ENCODE measurements at places on chromosomes 2 and 18. TPM values are rescaled to one million over a fixed set of nuclear protein-coding genes. Genes with fewer than 3 reads are reported as not detected.

The TAF1B gene
- 23.5 TPM for total RNA-seq

The MYCN gene
- total RNA-seq, result not detected

DNA sequence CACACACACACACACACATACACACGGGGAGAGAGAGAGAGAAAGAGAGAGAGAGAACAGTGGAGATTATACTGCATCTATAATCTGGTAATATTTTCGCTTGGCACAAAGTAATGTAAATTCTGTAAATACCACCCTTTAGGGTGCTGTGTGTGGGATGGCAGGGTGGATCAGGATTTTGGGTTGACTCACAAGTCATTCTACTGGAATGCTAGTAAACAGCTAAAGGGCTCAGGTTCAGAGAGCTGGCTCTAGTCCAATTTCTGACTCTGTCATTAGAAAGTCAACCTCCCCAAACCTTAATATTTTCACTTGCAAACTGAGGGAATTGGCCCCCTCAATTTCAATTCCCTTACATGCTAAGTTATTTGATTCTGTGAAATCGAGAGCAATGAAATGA, 308.3 kb downstream of the TSN start:
- H3K36me3 ChIP-seq, result no peaks in the 10 kb centered on the region
- no peak for DNase-seq

DNA sequence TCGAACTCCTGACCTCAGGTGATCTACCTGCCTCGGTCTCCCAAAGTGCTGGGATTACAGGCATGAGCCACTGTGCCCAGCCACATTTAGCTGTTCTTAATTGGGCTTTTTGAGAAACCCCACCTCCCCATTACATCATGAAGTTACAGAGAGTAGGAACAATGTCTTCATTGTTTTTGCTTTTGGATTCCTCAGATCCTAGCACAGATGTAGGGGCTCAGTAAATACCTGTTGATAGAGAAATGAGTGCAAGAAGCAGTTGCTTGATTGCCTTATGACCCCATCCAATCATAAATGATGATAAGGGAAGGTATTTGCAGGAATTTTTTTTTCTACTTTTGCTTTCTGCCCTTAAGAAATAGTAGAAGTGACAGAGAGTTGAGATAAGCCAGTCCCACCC, 25.4 kb downstream of the GREB1L start:
- no peaks in the 10 kb centered on the region for H3K4me1 ChIP-seq
- no peak for DNase-seq
- H3K4me3 ChIP-seq, result no peak overlapping the region
- H3K27ac ChIP-seq, result no peak overlapping the region
- H3K27me3 ChIP-seq, result no peaks in the 10 kb centered on the region

DNA sequence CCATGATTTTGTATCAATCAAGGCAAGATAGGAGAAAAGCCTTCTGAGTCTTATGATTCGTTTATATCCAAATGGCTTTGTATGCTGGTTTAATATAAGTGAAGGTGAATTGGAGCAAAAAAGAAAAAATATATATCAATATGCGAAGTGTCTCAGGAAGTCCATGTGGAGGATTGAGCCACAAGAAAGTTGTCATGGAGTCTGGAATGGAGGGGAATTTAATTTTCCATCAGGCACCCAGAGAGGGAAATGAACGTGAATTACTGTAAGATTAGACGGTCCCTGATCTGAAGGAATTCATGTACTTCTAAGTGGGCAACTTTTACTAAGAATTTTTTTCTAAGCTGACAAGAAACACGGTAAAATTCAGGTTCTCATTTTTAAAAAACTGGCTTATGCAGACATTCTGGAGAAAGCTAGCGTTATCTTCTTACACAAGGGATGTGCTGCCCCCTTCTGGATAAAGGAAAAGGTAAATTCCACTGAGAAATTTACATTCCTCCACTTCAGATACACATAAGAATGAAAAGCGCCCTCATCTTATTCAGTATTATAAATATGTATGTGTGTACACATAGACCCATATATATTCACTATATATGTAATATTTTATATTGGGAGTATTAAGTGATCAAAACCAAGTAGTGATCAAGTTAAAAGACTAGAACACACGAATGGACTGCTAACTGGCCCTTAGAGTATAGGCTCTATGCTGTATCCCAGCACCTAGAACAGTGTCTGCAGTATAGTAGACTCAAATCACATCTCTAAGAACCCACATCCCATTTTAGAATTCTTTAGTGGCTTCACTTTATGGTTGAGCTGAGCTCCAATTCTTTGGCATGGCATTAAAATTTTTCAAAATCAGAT, 289.0 kb upstream of the TFPI start:
- no peaks in the 10 kb centered on the region for H3K27me3 ChIP-seq
- DNase-seq, result no peak
- H3K27ac ChIP-seq, result no peak overlapping the region
- no peaks in the 10 kb centered on the region for H3K36me3 ChIP-seq
- no peaks in the 10 kb centered on the region for H3K4me1 ChIP-seq

DNA sequence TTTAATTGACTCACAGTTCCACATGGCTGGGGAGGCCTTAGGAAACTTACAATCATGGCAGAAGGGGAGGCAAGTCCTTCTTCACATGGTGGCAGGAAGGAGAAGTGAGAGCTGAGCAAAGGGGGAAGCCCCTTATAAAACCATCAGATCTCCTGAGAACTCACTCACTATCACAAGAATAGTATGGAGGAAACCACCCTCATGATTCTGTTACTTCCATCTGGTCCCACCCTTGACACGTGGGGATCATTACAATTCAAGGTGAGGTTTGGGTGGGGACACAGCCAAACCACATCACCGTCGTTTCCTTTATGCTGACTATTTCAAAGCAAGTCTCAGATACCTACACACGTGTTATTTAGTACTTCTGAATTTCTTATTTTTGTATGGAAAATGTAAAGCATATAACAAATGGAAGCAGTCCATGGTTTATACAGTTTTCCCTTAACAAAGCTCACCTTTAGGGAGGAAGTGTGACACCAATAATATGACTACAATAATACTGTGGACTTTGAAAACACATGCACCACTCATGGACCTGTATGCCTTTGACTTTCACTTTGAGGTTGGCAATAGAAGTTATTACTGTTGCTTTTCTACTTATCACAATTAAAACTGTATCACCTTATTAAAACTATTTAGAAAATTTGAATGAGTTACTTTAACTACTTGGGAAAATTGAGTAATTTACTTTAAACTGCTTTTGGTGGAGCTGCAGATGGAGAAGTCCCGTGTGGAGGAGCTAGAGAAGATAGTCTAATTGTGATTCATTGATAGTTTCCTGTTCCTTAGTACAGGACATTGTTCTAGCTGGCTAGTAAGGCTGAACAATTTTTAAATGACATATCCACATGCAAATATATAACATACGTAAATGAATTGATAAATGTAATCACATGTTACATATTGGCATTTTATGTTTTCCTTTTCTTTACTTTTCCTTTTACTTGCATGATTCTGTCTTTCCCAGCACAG, 37.3 kb downstream of the MTCL1 start:
- peak; percentile 68 for DNase-seq
- no peaks in the 10 kb centered on the region for H3K27me3 ChIP-seq
- H3K4me3 ChIP-seq, result no peak overlapping the region

GRCh38 chr18:70321616-70322015, 32.8 kb downstream of the SOCS6 start:
- no peaks in the 10 kb centered on the region for H3K36me3 ChIP-seq
- H3K4me3 ChIP-seq, result no peak overlapping the region
- H3K4me1 ChIP-seq, result no peaks in the 10 kb centered on the region
- DNase-seq, result no peak
- H3K27ac ChIP-seq, result no peak overlapping the region
- no peaks in the 10 kb centered on the region for H3K27me3 ChIP-seq
